Stimulated activated naive B cell treated with anti-CD40 and anti-IgM and Interleukin-4, amounts not matched to agents 10 μg/mL and 1 μg/mL and 100 μg/mL, for 72 hours (primary cell): ENCODE measurements at places on chromosomes 13 and 19.
A peak's percentile ranks its signal among the peaks of the same experiment; 100 is the strongest.

DNA sequence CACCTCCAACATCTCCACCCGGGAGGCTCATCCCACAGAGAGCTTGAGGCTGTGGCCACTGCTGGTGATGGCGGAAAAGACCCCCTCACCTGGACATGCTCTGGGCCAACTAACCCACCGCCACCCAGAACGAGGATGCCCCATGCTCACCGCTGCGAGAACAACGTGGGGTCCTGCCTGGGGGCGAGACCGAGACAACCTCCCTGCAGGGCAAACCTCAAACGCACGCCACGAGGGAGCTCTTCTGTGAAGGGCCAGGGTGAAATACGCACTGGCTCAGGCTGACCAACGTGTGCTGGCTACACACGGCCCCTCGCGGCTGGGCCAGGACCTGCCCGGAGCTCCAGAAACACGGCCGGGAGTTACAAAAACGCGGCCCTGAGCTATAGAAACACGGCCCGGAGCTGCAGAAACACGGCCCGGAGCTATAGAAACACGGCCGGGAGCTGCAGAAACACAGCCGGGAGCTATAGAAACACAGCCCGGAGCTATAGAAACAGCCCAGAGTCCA is 19.0 kb upstream of the PLPP2 start:
- no peaks in the 10 kb centered on the region for H3K27me3 ChIP-seq
- H3K27ac ChIP-seq = no peak overlapping the region
- peaks cover 62% of the 10 kb centered on the region for H3K36me3 ChIP-seq
- H3K4me3 ChIP-seq = no peak overlapping the region
- no peak for DNase-seq
- H3K4me1 ChIP-seq = no peaks in the 10 kb centered on the region

- peaks cover 7% of the 10 kb centered on the region for H3K36me3 ChIP-seq
- H3K4me1 ChIP-seq = peaks cover 37% of the 10 kb centered on the region
- H3K27me3 ChIP-seq = no peaks in the 10 kb centered on the region
- H3K4me3 ChIP-seq = no peak overlapping the region
- DNase-seq = no peak
These were observed 6.8 kb downstream of the TRAPPC6A start for GRCh38 chr19:45171211-45171623.

GRCh38 chr19:35905178-35905727 is 2.8 kb downstream of the TYROBP start:
- no peaks in the 10 kb centered on the region for H3K27me3 ChIP-seq
- peaks cover 55% of the 10 kb centered on the region for H3K4me1 ChIP-seq
- H3K27ac ChIP-seq = peak overlapping the region; percentile 72
- DNase-seq = no peak

- H3K4me3 ChIP-seq = no peak overlapping the region
- H3K36me3 ChIP-seq = no peaks in the 10 kb centered on the region
- H3K27ac ChIP-seq = no peak overlapping the region
These were observed 74.9 kb downstream of the ALOX5AP start for GRCh38 chr13:30810261-30810701.

DNA sequence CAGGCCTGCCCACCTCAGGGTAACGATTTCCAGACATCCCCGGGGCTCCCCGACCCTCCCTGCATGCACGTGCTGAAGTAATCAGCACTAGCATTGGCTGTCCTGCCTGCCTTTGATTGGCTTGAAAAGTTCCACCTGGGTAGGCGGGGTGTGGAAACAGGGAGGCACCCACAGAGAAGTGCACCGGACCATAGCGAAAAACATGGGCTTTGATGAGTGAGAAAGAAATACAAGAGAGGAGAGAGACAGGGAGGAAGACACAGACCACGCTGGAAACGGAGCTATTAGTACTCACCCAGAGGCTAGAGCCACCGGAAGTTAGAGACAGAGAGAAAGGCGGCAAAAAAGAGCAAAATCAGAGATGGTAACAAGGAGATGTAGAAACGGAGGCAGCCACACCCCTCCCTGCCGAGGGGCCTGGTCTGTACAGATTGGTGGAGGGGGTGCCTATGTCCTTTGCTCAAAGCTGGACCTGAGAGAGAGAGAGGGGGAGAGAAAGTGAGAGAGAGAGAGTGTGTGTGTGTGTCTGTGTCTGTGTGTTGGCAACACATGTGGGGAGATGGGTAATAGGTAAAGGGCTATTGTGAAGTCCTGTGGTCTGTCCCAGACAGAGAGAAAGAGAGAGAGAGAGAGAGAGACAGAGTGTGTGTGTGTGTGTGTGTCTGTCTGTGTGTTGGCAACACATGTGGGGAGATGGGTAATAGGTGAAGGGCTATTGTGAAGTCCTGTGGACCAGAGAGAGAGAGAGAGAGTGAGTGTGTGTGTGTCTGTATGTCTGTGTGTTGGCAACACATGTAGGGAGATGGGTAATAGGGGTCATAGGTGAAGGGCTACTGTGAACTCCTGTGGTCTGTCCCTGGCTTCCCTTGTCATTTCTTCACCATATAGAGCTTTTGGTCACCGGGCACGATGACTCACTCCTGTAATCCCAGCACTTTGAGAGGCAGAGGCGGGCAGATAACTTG is 2.9 kb downstream of the CGB3 start:
- no peak overlapping the region for H3K4me3 ChIP-seq
- H3K27ac ChIP-seq = no peak overlapping the region
- H3K27me3 ChIP-seq = peaks cover 5% of the 10 kb centered on the region
- DNase-seq = no peak
- H3K4me1 ChIP-seq = peaks cover 41% of the 10 kb centered on the region

- H3K27me3 ChIP-seq = no peaks in the 10 kb centered on the region
- H3K36me3 ChIP-seq = no peaks in the 10 kb centered on the region
- H3K27ac ChIP-seq = no peak overlapping the region
- H3K4me1 ChIP-seq = no peaks in the 10 kb centered on the region
- no peak for DNase-seq
These were observed 1541.2 kb downstream of the SLITRK1 start for GRCh38 chr13:82341116-82341515.

- no peak overlapping the region for H3K4me3 ChIP-seq
- no peaks in the 10 kb centered on the region for H3K36me3 ChIP-seq
- H3K27me3 ChIP-seq = no peaks in the 10 kb centered on the region
- DNase-seq = no peak
These were observed 215.7 kb downstream of the KATNAL1 start for GRCh38 chr13:30091691-30092090.

- H3K4me3 ChIP-seq = no peak overlapping the region
- no peaks in the 10 kb centered on the region for H3K27me3 ChIP-seq
- no peak overlapping the region for H3K27ac ChIP-seq
- H3K36me3 ChIP-seq = no peaks in the 10 kb centered on the region
- H3K4me1 ChIP-seq = no peaks in the 10 kb centered on the region
These were observed 415.4 kb upstream of the KLHL1 start for GRCh38 chr13:70523622-70524021.

DNA sequence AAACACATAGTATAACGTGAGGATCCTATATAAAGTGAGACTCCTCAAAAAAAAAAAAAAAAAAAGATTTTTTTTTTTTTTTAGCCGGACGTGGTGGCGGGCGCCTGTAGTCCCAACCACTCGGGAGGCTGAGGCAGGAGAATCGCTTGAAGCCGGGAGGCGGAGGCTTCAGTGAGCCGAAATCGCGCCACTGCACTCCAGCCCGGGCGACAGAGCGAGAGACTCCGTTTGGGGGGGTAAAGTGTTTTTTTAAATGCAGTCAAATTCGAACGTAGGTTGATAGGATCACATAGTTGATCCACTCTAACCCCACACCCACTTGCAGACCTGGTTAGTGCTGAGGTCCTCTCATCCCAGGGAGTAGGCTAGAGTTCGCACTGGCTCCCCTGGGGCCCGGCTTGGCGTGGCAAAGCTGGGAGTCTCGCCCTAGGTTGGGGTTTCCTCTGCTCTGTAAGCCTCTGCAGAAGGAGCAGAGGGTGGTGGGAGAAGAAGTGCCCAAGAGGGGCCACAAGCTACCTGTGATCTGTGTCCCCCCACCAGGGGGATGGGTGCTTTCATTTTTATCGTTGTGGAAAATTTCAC is 6.5 kb downstream of the RNF225 start:
- H3K4me3 ChIP-seq = peak overlapping the region; percentile 97
- H3K36me3 ChIP-seq = no peaks in the 10 kb centered on the region
- no peaks in the 10 kb centered on the region for H3K27me3 ChIP-seq
- H3K4me1 ChIP-seq = peaks cover 19% of the 10 kb centered on the region
- no peak for DNase-seq
- peak overlapping the region; percentile 67 for H3K27ac ChIP-seq

DNA sequence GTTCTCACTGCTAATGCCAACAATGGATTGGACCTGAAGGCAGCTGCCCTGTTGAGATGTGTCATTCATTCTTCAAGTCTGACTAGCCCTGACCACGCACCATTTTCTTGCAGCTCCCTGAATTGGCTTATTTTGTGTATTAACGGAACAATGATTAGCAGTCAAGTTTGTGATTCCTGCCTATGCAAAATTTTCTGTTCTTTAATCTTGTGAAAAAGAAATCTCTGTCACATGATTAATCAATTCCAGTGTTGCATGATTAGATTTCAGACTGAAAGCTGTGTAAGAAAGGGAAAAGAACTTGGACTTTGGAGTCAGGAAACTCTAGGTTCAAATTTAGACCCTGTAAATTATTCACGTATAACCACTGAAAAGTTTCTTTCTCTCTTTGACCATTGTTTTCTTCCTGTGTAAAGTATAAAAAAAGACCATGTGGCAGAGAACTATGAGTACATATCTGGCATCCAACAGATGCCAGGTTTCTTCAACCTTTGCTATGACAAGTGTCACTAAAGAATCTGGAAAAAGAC is 64.5 kb upstream of the SLC10A2 start:
- H3K4me1 ChIP-seq = no peaks in the 10 kb centered on the region
- no peaks in the 10 kb centered on the region for H3K27me3 ChIP-seq
- no peak overlapping the region for H3K4me3 ChIP-seq
- no peak for DNase-seq
- no peak overlapping the region for H3K27ac ChIP-seq

- DNase-seq = no peak
- H3K27ac ChIP-seq = no peak overlapping the region
- H3K36me3 ChIP-seq = peaks cover 23% of the 10 kb centered on the region
- no peaks in the 10 kb centered on the region for H3K27me3 ChIP-seq
These were observed 7.0 kb downstream of the CUL4A start for GRCh38 chr13:113216254-113217048.

DNA sequence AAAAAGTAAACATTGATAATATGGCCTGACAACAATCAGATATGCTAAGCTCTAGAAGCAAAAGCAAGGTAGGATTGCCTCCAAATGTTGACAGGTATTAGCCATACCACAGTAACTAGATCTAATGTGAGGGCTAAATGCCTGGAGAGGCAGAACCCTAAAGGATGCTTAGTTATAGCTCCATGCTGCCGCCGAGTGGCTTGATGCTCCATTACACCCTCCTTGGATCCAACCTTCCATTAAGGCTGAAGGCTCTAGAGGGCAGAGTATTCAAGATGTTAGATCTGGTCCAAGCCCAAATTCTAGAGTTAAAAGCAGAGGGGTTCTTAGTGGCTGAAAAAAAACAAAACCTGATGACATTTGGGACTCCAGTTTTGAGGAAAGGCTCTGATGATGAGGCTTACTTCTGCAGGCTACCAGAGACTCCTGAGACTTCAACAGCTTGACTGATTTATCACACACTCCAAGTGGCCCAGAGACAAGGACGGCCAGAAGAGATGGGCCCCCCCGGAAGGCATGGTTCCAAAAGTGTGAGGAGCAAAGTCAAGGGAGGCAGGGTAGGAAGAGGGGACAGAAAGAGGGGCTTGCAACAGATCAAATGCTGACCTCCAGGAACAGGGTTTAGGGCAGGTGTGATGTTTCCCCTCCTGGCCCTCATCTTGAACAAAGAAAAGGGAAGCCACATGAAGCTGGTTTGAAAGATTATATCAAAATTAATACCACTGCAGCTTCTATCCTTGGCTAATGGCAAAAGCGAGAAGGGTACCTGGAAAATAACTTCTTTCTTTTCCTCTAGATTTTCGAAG is 21.9 kb upstream of the CPB2 start:
- no peak overlapping the region for H3K4me3 ChIP-seq
- H3K36me3 ChIP-seq = peaks cover 35% of the 10 kb centered on the region
- peak; percentile 32 for DNase-seq
- H3K27ac ChIP-seq = peak overlapping the region; percentile 85
- H3K27me3 ChIP-seq = no peaks in the 10 kb centered on the region
- H3K4me1 ChIP-seq = peaks cover 30% of the 10 kb centered on the region

DNA sequence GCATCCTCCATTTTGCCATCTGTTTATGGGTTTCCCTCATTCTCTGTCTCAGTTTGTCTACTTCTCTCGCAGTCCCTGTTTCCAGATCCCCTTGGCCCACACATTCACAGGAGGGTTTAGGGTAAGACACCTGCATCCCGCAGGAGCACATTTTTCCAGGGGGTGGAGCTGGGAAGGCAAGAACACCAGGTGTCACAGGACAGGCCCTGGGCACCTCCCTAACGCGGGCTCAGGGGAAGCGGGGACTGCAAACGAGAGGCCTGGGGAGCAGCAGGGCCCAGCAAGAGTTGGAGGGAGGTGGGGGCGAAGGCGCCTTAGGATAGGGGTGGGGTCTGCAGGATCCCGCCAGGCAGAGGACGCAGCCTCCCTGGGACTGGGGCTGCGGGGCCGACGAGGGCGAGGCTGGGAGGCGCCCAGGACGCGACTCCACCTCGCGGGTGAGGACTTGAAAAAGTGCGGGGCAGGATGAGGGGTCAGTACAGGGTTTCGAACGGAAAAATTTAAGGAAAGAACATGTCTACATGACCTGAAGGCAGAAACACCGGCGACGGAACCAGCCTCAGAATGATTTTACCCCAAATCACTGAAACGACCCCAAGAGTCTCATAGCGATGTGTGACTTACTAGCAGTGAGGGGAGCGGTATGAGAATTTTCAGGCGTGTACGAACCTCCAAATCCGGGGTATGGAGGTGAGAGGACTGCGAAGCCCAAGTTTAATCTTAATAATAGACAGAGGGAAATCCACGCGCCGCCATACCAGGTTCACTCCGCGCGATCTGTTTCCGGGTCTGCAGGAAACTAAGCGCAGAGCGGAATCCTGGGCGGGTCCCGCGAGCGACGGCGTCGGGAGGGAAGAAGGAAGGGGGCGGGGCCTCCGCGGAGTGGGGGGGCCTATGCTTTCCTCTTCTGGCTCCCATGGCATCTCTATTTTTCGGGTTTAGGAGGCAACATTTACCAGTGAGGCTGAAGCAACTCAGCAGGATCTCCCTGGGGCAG is 7.1 kb upstream of the ERVV-2 start:
- peak overlapping the region; percentile 65 for H3K4me3 ChIP-seq
- H3K27me3 ChIP-seq = peaks cover 40% of the 10 kb centered on the region
